ENCODE measurements at places on chromosomes 1 and 21.

DNA sequence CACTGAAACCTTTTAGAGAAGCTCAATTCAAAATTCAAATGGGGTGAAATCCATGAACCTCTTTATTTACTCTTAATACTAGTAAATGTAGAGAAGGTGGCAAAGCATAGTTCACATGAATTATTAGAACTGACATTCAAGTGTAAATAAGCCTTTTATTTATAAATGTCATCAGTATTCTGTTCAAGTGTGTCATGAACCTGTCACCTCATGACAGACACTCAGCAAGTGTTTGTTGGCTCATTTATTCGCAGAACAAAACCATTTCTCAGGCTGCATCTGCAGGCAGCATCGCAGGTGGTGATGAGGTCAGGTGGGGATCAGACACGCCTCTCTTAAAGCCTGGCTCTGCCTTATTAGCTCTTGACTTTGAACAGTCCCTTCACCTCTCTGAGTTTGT lies 116.6 kb downstream of the SETD4 start:
- DNase-seq: no peak

GRCh38 chr1:28173980-28174297 lies 2.6 kb downstream of the PTAFR start:
- no peak for DNase-seq

GRCh38 chr1:161511018-161511755 lies 5.9 kb downstream of the FCGR2A start:
- DNase-seq: no peak

DNA sequence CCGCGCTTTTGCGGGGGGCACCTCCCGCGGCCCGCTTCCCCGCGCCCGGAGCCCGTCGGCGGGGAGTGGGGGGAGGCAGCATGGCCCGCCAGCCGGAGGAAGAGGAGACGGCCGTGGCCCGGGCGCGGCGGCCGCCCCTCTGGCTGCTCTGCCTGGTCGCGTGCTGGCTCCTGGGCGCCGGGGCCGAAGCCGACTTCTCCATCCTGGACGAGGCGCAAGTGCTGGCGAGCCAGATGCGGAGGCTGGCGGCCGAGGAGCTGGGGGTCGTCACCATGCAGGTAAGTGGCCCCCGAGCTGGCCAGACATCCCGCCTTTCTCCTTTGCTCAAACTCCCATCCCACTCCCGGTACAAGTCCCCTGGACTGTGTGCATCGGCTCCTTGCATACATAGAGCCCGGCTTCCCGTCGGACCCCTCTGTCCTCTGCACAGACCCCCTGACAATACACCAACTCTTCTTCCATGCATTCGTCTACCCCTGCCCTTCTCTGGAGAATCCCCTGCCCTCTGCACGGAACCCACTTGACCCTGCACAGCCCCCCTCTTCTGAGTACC lies 812 bp downstream of the CACHD1 start:
- no peak for DNase-seq

- DNase-seq: no peak
Measured at GRCh38 chr21:41786509-41786987, 19.7 kb upstream of the RIPK4 start.

GRCh38 chr1:235986869-235987268 lies 78.0 kb downstream of the NID1 start:
- DNase-seq: no peak

- DNase-seq: no peak
Measured at GRCh38 chr1:4344065-4344732, 310.2 kb upstream of the AJAP1 start.

DNA sequence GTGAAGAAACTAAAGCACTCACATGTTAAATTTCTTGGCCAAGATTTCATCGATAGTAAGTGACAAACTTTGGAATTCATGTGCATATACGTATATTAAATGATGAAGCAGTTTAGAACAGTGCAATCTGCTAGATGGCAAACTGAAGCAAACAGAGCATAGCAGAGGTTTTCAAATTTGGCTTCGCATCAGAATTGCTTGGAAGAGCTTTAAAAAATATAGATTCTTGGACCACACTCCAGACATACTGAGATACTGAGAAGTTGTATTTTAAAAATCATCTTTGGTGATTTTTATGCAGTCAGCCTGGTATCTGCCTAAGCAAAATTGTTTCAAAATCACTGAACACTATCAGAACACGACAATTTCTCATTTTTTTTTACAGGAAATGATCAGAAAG lies 709.2 kb downstream of the PLA2G4A start:
- no peak for DNase-seq

DNA sequence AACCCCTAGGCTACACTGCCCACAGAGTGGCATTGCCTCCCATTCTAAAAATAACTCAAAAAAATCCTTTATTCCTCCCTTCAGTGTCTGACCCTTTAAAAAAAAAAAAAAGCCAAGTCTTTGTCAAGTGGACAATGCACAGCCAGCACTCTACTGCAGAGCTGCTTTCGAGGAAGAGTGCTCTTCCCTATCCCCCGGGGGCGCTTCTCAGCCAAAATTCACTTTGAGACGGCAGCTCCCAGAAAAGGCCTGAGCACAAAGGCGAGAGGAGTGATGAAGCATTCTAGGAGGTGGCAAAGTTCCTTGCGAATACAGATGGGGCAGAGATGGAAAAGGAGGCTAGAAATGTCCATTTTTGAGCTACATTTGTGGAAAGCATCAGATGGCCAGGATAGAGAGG lies 23.3 kb downstream of the EPHA10 start:
- no peak for DNase-seq

GRCh38 chr1:23101887-23102286 lies 66.8 kb downstream of the LUZP1 start:
- DNase-seq: no peak

GRCh38 chr21:43923391-43923790 lies 58.4 kb downstream of the AGPAT3 start:
- DNase-seq: no peak

DNA sequence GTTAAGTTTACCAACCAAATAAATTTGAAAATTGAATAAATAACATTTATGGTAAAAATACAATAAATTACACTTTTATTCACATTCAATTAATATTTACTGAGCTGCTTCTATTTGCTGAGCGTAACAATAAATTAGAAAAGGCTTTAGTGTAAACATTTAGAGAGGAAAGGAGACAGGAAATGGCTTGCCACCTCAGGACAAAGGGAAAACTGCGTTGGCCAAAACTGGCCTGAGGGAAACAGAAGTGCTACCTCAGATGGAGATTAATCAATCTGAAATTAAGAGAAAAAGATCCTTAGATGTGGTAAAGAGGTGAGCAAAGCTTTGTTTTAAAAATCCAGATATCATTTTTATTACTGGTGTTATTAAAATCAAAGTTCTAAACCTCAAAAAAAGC lies 128.0 kb downstream of the SLC44A5 start:
- no peak for DNase-seq

GRCh38 chr1:4177425-4178150 lies 277.5 kb upstream of the C1orf174 start:
- no peak for DNase-seq

- peak; percentile 5 for DNase-seq
Measured at GRCh38 chr1:9494936-9495758, 44.1 kb upstream of the SLC25A33 start.

DNA sequence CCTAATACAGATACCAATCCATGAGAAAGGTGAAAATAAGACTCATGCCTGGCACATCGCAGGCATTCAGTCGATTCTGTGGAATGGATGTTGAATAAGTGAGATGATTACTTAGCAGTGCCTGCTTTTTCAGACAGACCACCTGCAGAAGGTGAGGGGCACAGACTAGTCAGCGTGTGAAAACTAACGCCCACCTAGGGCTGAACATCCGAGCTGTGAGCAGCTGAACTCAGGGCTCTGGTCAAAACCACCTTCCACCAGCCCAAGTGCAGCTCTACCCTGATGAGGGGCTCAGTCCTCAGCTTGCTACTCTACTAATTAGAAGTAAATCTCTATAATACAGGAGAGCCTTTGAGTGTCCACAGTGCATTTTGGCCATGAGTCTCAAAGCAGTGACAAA lies 32.5 kb downstream of the LMX1A start:
- DNase-seq: no peak

DNA sequence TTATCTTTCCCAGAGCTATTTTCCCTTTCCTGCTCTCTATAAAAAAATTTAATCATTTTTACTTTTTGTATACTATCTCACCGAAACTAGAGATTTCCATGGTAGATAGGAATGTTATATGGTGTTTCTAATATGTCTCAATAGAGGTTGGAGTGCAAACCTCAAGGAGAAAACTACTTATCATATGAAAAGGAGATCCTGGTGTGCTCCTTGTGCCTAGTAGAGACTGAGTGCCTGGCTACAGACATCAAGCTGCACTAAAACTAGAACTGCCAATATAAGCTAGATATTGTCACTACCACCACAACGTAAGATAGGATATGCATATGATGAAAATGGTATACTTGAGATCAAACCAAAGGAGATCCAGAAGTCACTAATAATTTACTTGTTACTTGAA lies 67.0 kb downstream of the RGS18 start:
- DNase-seq: no peak

GRCh38 chr21:36274128-36274527 lies 45.9 kb upstream of the MORC3 start:
- no peak for DNase-seq

- DNase-seq: no peak
Measured at GRCh38 chr1:225963735-225964530, 22.9 kb upstream of the LEFTY2 start.

DNA sequence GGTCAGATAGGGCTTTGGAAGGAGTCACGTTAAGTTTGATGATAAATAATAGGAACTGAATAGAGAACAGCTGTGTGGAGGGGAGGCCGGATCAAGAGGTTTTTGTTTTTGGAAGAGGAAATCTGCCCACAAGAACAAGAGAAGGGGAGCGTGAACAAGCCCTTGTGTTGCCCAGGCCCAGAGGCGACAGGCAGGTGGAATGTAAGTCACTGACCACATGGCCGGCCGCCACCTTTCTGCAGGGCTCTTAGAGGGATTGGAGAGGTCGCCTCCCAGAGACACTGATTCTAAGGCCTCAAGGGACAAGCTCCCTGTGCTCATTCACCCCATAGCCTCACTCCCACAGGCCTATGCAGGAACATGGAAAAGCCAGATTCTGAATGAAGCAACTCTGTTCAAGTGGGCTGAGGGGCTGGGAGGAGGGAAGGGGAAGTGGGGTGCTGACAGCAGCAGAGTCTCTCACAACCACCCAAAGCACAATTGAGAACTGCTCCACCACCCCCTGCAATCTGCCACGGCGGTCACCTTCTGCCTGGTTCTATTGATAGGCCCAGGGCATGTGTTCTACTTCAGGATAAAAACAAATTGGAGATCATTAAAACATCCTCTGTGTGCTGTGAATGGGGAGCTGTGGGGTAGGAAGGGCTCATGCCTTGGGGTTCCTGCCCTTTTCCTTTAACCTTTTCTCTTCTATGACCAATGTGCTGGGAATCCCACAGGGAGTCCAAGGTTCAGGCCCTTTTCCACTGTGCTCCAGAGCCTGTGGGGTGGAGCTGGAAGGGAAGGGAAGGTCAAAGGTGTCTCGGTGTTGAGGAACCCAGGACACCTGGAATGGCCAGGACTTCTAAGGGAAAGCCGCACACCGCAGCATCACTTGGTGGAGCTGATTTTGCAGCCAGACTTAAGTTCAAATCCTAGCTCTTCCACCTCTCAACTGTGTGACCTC lies 63.3 kb upstream of the PARP1 start:
- DNase-seq: no peak

GRCh38 chr1:61079296-61079897 lies 3.0 kb upstream of the NFIA start:
- DNase-seq: no peak

DNA sequence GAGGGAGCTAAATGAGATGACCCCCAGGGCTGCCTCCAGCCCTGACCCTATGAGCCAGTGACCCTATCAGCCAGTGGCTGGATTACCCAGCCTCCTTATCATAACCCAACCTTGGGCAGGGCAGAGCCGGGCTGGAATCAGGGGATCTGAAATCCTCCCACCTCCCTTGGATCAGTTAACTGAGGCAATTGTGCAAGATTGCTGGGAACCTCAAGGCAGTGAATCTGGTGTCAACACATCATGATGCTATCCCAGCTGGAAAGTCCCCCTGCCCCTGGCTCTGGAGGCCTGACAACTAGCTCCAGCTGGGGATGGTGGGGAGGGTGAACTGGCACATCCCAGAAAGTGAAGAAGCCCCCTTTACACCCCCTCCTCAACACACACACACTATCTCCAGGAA lies 6.4 kb upstream of the TSPAN1 start:
- no peak for DNase-seq

GRCh38 chr1:201310986-201311355 lies 27.7 kb downstream of the PKP1 start:
- DNase-seq: no peak

GRCh38 chr21:35138665-35139381 lies 89.7 kb upstream of the RUNX1 start:
- DNase-seq: peak; percentile 33

GRCh38 chr1:236148470-236148845 lies 6.1 kb downstream of the GPR137B start:
- DNase-seq: no peak

DNA sequence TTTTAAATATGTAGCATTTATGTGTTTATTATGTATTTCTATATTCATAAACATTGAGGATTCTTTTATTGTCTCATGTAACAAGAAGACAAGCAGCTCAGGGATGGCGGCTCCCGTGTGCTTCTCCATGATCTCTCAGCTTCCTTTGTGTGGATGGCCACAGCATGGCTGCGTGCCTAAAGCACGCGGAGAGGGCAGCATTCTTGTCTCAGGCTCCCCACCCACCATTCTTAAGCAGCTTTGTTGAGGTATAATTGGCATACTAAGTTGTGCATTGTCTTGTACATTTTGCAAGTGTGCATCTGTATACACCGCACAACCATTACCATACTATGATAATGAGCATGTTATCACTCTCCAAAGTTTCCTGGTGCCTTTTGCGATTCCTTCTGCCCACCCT lies 81.6 kb downstream of the CAMTA1 start:
- DNase-seq: no peak

GRCh38 chr1:9413877-9414213 lies 121.2 kb downstream of the SPSB1 start:
- DNase-seq: no peak

- no peak for DNase-seq
Measured at GRCh38 chr1:232335261-232335660, 294.7 kb downstream of the SIPA1L2 start.

- DNase-seq: peak; percentile 39
Measured at GRCh38 chr1:151739590-151740355, 18.5 kb downstream of the RIIAD1 start.

Data from NCI-H526 treated with DMSO at 0.1 percent for 48 hours (cell line).